ENCODE measurements at places on chromosomes 11 and 22. TPM values are rescaled to one million over a fixed set of nuclear protein-coding genes. Genes with fewer than 3 reads are reported as not detected.
A peak's percentile ranks its signal among the peaks of the same experiment; 100 is the strongest.

ZNRF3 gene
- total RNA-seq: 0.94 TPM

ABCC8 gene
- total RNA-seq: not detected

BAIAP2L2 gene
- 1.4 TPM for total RNA-seq

DNA sequence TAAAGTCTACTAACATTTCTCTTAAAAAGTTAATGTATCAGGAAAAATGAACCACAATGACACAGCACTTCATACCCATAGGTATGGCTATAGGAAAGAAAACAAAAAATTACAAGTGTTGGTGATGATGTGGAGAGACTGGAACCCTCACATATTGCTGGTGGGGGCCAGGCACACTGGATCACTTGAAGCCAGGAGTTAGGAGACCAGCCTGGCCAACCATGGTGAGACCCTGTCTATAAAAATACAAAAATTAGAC is 26.7 kb downstream of the TCF20 start:
- DNase-seq: no peak

DNA sequence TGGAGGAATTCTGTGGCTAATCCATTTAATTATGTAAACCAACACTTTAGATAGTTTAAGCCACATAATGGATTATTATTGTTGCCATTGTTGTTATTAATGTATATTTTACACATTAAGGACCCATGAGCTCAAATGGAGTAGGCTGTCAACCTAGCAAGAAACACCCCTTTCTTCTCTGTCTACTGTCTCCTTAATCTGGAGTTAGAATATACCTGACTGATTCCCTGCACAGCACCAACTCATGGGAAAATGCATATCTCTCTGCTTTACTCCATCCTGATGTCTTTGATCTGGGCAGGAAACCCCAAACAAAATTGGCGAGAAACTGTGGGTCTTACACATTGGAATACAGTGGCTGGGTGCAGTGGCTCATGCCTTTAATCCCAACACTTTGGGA is 24.0 kb upstream of the ME3 start:
- no peak for DNase-seq

- no peak for DNase-seq
Observed at GRCh38 chr22:22374163-22374562, 129.6 kb downstream of the VPREB1 start.

GRCh38 chr11:71505001-71505400 is 22.1 kb upstream of the KRTAP5-7 start:
- no peak for DNase-seq

- no peak for DNase-seq
Observed at GRCh38 chr11:133817449-133817848, 27.9 kb downstream of the SPATA19 start.

GRCh38 chr11:45834298-45834756 is 12.9 kb upstream of the CRY2 start:
- DNase-seq: peak; percentile 6

GRIK4 gene
- total RNA-seq: not detected

P2RY2 gene
- not detected for total RNA-seq

- no peak for DNase-seq
Observed at GRCh38 chr11:111361874-111362273, 17.2 kb downstream of the POU2AF1 start.

TMEM225 gene
- not detected for total RNA-seq

DNA sequence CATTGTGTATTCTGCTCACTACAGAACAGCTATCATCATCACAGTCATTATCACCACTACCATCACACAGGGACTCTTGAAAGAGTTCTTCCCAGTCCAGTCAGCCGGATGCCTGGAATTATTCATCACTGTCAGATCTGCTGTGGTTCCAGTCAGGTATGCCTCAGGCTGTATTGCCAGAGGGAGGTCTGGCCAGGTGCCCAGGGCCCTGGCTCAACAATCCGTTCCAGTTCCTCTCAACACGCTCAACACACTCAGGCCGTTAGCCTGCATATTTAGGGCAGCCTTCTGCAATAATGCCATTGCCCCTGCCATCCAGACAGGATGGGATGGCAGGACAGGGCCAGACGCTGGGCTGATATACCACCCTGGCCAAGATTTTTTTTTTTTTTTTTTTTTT is 28.6 kb upstream of the RASL10A start:
- DNase-seq: no peak

GRCh38 chr11:62678433-62678769 is 472 bp downstream of the UBXN1 start:
- DNase-seq: no peak

DNA sequence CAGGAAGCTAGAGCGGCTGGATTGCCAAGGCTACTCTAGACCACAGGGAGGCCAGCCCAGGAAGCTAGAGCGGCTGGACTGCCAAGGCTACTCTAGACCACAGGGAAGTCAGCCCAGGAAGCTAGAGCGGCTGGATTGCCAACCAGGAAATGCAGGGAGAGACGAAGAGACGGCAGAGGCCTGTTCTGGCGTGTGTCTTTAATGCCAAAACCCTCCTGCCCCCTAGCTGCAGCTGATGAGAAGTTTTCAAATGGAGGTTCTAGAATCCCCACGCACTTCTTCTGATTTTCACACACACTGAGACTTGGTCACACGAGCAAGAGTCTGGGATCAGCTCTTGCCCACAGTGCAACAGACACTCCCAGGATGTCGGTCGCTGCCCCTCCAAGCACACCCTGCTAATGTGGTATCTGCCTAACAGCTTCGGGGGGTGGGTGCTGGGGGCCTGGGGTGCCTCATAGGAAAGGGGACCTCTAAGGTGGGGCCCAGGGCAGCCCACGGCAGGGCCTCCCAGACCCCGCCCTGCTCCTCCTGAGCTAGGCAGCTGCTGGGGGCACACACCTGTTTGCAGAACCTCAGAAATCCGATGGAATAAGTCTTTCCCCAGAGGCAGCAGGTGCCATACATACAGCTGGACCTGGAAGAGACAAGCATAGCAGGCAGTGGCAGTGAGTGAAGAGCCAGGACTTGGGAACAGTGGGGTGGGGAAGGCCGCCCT is 28.5 kb downstream of the MAFF start:
- DNase-seq: peak; percentile 47

TEAD1 gene
- 0.35 TPM for total RNA-seq

GRCh38 chr11:39304586-39304985 is 2154.9 kb downstream of the LRRC4C start:
- no peak for DNase-seq

ST14 gene
- not detected for total RNA-seq

GRCh38 chr11:128603003-128603696 is 15.8 kb upstream of the ETS1 start:
- DNase-seq: no peak

DNA sequence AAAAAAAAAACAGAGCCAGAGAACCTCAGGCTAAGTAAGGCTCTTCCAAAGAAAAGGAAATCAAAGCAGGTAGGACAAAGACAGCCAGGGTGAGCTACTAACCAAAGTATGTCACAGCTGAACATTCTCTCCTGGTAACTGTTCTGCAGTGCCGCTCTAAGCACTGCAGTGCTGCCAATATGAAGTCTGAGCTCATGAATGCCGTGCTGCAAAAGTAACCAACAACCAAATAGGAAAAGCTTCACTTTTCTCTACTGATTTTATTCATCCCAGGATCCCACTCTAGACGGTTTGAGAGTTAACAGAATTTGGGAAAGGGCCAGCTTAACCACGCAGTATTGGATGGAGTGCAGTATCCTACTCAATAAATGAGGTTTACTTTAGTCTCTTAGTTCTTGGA is 3.5 kb downstream of the SIK3 start:
- DNase-seq: no peak

TOM1 gene
- 40.4 TPM for total RNA-seq

- no peak for DNase-seq
Observed at GRCh38 chr11:70928854-70929598, 323.4 kb downstream of the SHANK2 start.

C11orf91 gene
- total RNA-seq: not detected

HSD17B12 gene
- 49.0 TPM for total RNA-seq

DNA sequence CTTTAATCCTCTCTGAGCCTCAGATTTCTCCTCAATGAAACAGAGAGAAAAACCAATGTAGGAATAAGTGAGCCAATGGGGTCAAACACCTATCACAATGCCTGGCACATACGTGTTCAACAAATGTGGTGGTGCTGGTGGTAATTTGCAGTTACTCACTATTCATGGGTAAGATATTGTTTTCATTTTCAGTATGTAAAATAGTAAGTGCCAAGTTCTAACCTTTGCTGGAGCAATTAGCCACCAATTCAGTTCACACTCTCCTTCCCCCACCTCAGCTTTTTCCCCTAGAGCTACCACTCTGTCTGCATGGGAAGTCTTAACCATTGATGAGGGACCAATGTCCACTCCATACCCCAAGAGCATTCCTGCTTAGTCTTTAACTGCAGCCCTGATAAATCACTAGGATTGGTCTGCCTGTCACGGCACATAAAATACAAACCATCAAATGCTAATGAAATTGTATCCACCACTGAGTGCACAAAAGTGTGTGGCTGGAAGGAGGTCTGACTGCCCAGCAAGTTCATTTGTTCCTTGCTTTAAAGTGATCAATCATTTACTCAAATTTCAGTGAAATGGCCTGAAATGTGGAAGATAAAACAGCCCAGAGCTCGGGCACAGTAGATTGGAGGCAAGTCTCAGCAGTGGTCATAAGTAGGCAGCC is 187.4 kb upstream of the API5 start:
- DNase-seq: no peak

C11orf71 gene
- 7.1 TPM for total RNA-seq

DNA sequence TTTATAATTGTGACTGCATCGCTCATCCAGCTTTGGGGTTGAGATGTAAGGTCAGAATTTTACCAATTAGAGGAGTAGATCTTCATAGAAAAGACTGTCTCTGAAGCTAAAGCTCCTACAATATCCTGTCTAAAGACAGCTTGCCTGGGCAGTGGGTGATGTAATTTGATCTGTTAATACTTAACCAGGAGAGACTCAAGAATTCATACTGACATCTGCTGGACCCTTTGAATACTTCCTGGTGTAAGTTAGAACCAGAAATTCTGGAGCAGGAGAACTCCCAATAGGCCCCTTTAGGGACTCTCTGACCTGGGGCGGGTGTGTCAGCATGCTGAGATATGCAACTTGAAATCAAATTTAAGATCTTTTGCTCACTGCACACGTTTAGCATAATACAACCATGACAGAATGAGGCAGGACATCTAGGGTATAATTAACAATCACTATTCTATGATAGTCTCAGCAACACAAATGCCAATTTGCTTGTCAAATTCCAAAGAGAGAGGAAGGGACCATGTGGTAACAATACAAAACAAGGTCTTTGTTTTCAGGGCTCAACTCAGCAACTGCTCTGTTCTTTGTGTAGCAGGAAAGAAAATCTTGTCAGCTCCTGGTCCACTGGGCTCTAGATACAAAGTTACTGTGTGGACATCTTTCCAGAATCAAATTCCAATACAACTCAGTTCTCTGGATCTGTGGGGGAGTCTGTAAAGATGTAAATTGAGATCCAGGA is 143.9 kb downstream of the INSC start:
- no peak for DNase-seq

CBL gene
- 52.7 TPM for total RNA-seq

TMEM45B gene
- 2.5 TPM for total RNA-seq

- no peak for DNase-seq
Observed at GRCh38 chr11:71120471-71120896, 131.9 kb downstream of the SHANK2 start.

DNA sequence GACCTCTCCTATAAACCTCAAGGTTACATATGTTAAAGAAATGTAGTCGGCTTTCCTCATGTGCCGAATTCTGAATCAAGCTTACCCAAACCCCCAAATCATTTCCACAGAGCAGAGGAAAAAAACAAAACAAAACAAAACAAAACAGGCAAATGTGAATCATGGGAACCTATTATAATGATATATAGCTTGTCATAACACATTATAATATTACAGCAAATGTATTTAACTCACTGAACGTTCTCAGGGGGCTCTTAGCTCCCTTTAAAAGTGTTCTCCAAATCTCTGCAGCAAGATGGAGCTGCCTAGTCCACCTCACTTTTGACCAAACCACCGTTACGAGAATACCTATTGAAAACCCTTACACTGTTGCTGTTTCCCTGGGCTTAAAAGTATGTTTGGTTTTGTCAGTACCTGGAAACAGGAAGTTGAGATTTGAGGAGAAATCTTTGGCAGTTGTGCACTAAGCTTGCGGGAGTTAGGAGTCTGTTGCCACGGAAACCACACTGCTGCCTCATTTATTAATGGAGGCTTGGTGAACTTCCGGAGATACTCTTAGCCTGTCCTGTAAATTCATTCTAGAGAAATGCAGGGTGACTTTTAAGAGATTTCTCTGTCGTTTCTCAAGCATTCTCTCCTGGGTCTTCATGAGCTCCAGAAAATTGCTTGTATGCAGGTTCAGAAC is 167.0 kb upstream of the RASSF10 start:
- no peak for DNase-seq

VWCE gene
- 11.8 TPM for total RNA-seq

GRCh38 chr22:37411655-37412054 is 15.6 kb downstream of the ELFN2 start:
- DNase-seq: no peak

TSSK2 gene
- total RNA-seq: not detected

SBF2 gene
- total RNA-seq: 28.8 TPM

DNA sequence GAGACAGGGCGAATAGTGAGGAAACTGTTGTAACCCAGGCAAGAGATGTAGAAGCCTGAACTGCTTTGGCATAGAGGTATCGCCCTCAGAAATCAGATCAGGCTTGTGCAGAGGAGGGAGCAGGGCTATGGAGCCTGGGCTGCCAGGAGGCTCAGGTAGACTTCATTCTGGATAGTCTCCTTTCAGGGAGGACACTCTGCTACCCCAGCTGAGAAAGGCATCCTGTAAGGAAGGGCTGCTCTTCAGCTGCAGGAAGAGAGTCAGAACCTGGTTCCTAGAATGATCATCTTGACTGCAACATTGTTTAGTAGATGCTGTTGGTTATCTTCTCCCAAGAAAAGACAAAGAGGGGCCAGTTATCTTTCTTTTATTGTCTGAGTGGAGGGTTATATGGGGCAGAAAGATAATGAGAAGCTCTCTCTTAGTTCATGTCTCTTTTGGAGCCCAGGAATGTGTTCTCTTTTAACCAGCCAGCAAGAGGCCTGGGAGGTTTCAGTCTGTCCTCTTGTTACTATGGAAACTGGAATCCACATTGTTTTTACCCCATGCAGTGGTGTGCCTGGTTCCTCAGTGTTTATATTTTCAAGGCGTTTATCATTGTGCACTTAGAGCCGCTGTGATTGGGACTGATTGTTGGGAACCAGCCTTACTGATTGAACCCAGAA is 95.7 kb downstream of the STIM1 start:
- no peak for DNase-seq

BBOX1 gene
- not detected for total RNA-seq

- no peak for DNase-seq
Observed at GRCh38 chr11:120942701-120943100, 81.2 kb upstream of the TBCEL start.

SSTR3 gene
- total RNA-seq: 14.6 TPM

GRCh38 chr22:44261164-44261860 is 51.4 kb downstream of the SHISAL1 start:
- DNase-seq: no peak

C22orf42 gene
- total RNA-seq: not detected

Data from activated T-cell treated with anti-CD3 and anti-CD28 coated beads, Interleukin-2, amount 50 U/mL, for 72 hours (primary cell).